Occipital lobe (tissue), 3 donors: ENCODE measurements at places on chromosomes 6 and 20.

GRCh38 chr6:150719099-150719766 is 119.5 kb downstream of the PLEKHG1 start:
- no peak for DNase-seq

DNA sequence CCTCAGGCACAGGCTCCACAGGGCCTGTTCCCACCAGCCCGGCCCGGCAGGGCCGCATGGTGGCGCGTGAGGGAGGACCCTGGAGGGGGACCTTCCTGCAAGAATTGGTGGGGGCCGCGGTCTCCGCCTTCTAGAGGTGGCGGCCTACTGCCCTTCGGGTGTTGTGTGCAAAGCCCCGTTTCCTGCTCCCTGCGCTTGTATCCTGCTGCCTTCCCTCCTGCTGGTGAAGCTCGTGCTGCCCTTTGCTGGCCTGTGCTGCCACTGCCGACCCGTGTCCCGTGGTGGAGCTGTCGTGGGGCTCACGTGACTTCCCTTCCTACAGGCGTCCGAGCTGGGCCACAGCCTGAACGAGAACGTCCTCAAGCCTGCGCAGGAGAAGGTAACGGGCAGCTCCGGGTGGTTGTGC is 8.4 kb upstream of the COL20A1 start:
- DNase-seq = no peak

DNA sequence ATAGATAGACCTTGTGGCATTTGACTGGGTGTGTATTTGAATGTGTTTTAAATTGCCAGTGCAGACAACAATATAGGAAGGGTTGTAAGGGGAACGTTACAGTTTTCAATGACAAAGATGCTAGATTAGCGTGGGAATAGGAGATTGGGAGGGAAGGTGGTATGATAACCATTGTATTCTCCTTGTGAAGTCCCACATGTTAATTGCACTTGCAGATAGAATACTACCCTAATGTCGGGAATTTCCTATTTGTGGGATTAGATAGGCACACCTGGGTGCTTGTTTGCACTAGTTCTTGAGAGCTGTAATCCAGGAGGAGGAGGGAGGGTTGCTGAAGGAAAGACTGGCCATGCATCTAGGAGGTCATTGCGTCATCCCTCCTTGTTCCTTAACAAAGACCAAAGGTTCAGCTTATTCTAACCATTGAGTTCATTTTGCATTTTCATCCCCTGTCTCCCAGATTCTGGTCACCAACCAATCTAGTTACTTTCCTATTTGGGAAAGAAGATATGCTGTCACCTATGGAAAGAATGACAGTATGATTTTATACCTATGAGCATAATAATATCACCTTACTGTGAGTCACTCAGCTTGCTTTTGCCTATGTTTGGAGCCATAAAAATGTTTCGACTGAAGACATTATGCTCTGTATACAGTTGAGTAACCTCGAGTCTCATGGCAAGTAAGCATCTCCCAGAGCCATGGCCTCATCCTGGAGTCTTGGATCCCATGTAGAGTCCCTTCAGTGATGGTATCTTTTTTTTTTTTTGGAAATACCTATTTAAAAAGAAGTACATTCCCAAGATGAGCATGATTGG is 201.5 kb downstream of the DTNBP1 start:
- DNase-seq = no peak

DNA sequence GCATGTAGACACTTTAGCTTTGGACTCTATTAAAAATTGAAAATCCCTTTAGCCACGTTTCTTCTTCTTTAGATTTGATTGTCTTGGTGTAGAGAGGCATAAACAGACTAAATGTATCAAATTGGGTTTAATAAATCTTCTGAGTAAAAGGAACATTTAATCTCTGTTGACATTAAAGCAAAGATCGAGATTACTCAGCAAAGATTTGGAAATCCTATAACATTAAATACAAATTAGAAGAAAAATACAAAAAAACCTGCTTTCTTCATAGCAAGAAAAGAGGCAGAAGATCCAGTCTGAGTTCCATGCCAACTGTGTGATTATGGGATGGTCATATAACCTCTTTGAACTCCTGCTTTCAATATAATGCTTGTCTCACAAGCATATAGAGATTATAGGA is 172.3 kb downstream of the GJA1 start:
- DNase-seq = no peak

DNA sequence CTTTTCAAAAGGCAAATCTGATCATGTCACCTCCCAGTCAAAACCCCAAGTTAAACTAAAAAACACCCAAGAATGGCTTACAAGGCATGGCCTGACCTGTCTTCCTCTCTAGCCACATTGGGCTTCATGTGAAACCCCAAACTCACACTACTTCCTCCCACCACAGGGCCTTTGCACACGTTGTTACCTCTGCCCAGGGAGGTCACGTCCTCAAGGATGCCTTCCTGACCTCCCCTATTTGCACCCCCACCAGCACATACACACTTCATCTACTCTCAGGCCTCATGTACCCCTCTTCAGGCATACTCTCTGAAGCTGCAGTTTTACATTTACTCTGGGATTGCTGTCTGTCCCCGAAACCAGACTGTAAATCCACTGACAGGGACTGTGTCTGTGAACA is 6.1 kb downstream of the EZR start:
- no peak for DNase-seq

GRCh38 chr6:130666786-130667185 is 160.4 kb upstream of the SMLR1 start:
- no peak for DNase-seq
